ENCODE measurements at places on chromosomes 2 and 18.

- DNase-seq = peak; percentile 85
Observed at GRCh38 chr2:218074031-218074430, 5.0 kb downstream of the RUFY4 start.

DNA sequence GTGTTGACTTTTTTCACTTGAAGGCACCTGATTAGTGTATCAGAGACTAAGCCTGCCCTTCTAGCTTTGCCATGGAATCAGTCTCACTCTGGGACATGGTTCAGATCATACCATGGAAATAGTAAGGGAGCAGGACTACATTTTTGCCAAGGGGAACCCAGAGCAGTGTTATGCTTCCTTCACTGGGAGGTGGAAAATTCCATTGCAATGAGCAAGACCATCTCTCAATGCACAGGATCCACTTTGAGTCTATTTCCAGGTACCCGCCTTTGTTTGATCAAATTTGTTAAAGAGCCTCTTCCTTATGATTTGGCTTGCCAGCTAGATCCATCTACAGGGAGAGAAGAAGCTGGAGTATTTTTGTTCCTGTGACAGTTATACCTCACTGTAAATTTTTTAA, 395.8 kb downstream of the MTX2 start:
- no peak for DNase-seq

DNA sequence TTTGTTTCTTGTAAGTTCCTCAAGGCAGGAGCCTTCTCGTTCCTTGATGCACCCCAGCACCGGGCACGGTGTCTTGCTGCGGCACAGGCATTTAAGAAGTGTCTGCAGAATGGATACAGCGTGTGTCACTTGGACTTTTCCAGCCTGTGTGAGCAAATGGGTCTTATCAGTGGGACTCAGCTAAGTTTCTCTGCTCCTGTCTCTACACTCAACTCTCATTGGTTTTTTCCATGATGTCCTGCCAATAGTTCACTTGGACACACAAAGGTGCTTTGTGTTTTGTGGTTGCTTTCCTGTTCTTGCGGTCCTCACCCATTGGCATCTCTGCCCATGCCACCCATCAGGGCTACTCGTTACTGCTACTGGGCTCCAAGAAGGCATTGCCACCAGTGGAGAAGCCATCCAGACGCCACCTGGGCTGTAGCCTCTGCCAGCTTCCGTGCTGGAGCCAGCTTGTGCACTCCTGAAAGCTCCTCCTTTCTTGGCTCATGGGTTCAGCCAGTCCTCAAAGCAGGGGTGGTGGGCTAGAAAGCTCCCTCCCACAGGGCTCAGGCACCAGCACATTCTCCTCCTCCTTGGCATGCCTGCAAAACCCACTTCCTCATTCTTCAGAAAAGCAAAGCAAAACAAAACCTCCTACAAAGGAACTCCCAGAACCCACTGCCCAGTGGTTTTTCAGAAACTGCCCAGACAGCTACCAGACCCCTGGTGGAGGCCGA, 41.4 kb downstream of the IL1R2 start:
- peak; percentile 87 for DNase-seq

DNA sequence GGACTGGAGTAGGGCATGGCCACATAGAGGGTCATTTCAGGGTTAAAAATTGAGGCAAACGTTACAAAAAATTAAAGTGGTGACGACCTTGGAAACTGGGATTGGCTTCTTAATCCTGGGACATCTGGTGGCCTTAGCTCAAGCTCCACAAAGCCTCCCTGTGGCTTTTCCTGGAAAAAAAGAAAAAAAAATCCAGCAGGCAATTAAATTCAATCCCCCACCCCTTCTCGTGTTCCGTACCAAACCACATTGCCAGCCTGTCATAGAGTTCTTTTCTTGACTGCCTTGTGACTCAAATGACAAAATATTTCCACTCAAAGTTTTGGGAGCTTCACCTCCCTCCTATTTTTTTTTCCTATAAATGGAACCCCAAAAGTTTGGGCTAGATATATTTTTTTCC, 195.6 kb downstream of the HRH4 start:
- DNase-seq = no peak

GRCh38 chr2:216109962-216110614, 940 bp downstream of the XRCC5 start:
- peak; percentile 33 for DNase-seq

DNA sequence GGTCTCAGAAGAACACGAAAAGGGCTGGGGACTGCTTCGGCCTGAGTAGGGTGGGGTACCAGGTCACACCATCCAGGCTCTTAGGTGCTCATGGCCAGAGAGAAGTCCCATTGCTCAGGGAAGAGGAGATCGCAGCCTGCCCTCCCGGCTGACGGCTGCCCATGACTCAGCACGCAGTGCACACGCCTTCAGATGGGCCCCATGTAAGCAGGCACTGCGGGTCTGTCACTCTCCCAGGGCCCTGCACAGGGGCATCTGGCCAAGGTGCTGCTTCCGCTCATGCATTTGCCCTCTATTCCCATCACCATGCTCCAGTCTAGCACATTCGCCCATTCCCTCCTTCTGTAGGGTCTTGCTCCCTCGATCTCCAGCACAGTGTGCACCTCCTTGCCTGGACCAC, 34.7 kb downstream of the SFXN5 start:
- DNase-seq = no peak

DNA sequence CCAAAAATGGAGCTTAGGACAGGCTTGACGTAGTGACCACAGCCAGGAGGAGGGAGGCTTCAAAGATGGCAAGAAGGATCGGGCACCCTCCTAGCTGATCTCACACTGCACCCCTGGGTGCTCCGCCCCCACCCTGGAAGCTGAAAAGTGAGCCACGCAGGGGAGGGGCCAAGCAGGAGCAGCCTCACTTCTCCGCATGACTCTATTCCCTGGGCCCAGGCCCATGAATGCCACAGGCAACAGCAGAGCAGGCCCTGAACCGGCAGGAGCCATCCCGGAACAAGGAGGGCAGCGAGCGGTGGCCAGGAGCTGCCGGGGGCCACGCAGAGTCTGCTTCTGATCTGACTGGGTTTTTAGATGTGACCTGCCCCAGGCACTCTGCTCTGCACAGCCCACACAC, 30.0 kb downstream of the BIN1 start:
- no peak for DNase-seq

DNA sequence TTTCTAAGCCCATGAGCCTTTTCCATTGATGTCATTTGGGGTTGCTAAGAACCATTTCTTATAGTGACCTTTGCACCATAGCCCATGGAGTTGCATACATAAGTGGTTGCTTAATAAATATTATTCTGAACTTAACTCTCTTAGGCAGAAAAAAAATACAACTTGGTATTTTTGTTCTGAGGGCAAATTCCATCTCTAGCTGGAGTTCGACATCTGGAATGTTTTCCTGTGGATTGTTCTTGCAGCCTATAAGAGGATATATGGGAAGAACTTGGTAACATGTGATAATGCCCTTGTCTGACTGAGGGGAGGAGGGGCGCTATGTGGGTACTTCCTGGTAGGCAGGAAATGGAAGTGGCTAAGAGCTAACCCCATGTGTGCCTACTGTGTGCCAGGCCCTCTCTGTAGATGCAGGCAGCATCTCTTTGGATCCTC, 20.7 kb downstream of the IGFBP2 start:
- DNase-seq = no peak

GRCh38 chr2:100702438-100703109, 117.4 kb upstream of the NPAS2 start:
- DNase-seq = no peak

DNA sequence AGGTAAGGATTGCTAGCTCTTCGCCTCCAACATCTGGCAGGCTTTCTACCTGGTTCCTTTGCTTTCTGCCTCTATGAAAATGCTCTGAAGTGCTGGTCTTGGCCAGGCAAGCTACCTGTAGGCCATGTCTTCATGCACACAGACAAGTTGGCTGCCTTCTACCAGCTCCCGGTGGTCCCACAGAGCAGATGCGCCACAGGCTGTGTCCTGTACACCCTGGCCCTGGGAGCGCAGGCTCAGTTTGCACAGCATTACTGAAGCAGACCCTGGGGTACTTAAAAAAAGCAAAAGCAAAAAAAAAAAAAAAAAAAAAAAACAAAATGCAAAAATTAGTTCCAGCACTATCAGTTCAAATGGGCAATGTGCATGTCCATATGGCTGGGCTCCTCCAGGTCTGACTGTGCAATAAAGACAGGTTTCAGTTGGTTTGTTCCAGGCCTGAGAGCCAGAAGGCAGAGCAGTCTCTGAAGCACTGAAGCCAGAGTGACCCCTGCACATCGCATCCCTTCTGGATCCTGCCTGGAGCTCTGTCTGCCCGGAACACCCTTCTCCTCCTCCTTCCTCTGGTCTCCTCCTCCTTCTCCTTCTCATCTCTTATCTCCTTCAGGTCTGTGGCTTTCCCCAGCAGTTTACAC, 288.0 kb upstream of the REV1 start:
- DNase-seq = no peak

DNA sequence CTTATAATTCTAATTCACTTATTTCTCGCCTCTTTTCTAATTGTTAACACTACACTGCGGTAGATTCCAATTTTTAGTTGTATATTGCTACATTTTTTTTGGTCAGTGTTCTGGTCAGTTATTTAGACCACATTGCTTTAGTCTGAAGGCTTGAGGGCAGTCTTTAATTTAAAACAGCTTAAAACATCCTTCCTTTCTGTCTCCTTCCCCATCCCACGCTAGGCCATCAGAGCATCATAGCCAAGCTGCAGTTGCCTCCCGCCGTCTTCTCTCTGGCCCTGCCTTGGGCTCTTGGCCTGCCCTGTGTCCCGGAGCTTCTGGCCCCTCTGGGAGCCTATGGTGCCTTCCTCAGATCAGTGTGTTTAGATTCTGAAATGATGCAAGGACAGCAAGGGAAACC, 52.6 kb upstream of the GLI2 start:
- no peak for DNase-seq

DNA sequence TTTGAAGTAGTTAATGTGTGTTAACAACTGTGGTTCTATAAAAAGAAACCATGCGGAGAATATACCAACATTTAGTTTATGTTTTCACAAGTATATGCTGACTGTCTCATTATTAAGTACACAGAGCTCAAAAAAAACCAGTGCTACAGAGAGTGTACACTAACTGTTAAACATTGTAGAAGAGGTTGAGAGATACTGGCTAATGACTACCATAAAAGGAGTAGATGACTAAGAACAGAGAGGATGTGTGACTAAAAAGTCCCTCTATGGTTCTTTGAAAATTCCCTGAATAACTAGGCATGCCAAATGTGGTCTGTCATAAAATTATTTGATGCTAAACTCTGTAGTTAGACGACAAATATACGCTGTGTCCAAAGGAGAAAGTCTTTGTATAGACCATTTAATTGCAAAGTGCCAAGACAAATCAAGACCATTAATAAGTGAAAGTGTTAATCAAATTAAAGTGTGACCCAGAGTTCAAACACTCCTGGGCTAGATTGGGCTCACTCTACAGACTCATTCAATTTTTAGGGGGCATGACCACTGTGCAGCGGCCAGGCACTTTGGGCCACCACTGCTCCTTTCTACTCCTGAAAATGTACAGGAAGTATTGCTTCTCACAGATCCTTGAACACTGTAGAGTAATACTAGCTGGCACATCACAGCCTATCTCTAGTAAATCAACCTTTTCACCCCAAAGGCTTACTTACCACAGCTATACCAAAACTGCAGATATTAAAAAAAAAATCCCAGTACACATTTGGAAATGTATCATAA, 45.1 kb upstream of the SERTAD2 start:
- DNase-seq = peak; percentile 63

DNA sequence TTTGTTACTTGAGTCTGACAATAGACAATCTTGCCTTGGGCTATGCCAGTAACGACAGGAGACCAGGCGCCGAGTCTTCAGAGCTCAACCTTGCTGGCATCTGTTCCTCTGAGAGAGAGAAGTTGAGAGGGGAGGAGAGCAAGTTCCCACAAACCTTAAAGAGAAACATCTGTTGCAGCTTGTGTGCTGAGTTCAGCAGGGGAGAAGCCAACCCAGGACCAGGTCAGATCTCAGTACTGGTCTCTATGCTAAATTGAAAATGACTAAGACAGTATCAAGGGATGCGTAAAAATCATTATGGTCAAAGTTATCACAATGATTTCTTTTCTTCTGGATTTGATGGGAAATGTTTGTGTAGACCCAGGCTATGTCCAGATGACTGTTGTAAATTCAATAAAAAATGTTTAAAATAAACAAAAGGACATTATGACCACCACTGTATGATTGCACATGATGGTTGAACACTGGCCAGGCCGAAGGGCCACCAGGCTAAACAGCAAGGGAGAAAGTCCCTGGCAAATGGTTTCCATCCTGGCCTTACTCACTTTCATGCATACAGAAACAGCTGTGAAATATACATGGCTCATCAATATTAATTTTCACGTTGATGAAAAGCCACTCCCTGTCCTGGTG, 100.3 kb upstream of the PMAIP1 start:
- no peak for DNase-seq

DNA sequence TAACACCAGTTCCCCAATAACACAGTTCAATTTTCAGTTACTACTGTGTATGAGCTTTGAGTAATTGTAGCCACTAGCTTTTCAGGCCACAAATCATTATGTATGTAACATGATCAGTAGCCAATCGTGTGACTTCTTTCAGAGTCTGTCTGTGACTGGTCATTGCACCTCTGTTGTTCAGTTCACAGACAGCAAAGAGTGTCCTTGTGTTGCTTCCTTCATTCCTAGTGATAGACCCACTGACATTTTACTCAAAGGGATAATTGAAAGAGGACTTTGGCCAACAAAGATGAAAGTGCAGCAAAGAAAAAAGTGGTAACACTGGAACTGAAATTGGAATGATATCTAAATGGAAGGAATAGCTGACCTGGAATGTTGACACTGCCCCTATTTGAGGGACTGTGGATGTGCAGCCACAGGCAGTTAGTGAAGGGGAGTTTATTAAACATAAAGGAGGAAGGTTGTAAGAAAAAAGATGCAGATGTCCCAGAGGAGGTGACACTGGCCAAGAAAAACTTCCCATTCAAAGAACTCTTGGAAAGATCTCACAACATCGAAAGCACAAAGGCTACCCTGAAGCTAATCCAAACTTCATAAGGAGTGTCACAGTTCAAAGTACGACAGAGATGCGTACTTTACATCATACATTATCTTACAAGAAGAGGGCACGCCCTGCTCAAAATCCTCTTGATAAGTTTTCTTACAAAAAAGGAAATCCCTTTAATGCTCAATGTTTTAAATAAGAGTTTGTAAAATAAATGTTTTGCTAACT, 19.3 kb downstream of the TTC39C start:
- no peak for DNase-seq

- no peak for DNase-seq
Observed at GRCh38 chr2:173681881-173682650, 283.1 kb downstream of the SP3 start.

DNA sequence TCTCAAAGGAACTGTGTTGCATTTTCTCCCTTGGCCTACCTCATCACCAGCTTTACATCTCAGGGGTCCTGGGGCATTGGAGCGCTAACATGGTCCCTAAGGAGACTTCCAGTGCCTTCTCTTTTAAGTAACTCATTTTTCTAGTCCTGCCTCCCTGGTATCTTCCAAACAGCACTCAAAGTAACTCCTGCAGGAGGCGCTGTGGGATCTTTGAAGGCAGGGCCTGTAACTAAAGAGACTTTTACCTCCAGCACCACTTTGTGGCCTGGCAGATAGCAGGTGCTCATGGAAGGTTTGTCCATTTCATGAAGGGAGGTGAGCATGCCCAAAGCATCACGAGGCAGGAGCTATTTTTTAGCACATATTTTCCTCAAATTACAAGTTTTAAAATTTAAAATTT, 411.0 kb upstream of the GYPC start:
- DNase-seq = peak; percentile 68
